ENCODE measurements at places on chromosomes 11 and 22.

DNA sequence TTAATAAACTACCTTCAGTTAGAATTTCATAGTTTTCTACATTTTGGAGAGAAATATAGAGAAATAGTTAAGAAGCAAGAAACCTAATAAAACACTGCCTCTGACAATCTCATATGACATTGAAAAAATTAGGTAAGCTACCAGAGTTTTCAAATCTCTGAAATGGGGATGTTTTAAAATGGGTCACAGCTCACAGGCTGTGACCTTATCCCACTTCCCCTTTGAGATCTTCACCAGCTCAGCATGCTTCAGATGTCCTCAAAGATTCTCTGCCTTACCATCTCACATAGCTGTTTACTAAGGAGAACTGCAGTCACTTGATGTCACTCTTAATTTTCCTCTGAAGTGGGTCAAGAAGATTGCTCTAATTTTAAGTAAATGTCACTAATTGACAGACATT is 717.8 kb downstream of the JRKL start:
- DNase-seq: no peak

- no peak for DNase-seq
Measured at GRCh38 chr11:117334896-117335295, 7.2 kb downstream of the CEP164 start.

DNA sequence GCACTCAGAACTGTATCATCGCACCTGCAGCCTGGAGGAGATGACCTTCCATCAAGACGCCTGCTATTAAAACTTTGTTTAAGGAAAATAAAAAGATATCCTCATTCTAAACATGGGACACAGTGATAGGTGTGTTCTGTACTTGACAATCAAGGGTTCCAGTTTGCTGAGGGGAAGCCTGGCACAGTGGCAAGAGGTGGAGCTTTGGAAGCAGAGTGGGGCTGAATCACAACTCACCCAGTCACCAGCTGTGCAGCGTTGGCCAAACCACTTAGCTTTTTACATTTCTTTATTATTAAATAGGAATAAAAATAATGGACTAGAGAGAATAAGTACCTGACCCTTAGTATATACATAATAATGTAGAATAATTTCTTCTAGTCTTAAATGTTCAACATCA is 220.7 kb downstream of the TENM4 start:
- DNase-seq: no peak

DNA sequence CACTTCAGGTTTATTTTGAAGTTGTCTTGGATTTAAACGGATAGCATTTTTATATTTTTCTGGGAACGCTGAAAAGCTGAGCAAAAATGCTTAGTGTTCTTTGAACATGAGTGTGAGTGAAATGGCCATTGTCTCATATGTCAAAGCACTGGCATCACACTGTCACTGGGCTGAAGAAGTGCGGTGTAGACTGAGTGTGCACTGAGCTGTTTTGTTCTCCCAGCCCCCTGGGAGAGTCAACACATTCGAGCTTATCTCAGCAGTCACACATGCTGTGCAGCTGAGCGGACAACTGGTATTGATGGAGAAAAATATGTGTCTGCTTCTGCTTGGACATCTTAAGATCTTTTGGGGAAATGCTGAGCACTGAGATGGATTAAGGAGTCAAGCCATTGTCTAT is 90.8 kb downstream of the TECTA start:
- DNase-seq: no peak

DNA sequence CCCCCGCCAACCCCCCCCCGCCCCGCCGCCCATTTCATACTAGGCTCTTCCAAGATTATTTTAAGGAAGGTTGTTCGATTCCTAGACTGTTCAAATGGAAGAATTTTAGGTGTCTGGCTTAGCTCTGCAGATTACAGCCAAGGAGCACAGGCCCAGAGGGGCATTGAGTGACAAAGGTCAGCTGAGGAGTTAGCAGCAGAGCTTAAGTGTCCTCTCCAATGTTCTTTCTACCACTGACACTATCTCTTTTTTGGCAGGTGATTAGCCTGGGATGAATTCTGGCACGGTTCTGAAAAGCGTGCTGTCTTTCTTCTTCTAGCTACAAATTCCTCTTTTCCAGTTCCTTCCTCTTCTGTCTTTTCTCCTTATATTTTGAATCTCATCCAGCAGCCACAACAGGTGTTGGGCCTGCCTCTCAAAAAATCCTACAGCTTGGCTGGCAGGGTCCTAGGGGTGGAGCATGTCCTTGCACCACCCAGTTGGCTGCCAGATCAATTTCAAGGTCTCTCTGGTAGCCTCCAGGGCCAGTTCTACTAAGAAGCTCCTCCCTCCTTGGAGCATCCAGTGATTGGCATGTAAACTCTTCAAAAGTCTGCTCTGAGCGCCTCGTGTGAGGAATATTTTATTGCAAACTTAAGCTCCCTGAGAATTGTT is 23.0 kb downstream of the KCNE3 start:
- DNase-seq: no peak

- DNase-seq: no peak
Measured at GRCh38 chr22:30209642-30210041, 36.9 kb downstream of the LIF start.
